ENCODE measurements at places on chromosomes 5 and 9. TPM values are rescaled to one million over a fixed set of nuclear protein-coding genes. Genes with fewer than 3 reads are reported as not detected.
A peak's percentile ranks its signal among the peaks of the same experiment; 100 is the strongest.

The FGFR4 gene
- total RNA-seq: 0.79 TPM

- peak; percentile 80 for DNase-seq
Measured at GRCh38 chr5:176541338-176542134, 4.3 kb upstream of the RNF44 start.

The S100Z gene
- total RNA-seq: not detected

- DNase-seq: peak; percentile 58
Measured at GRCh38 chr9:16154521-16155078, 601.8 kb downstream of the CCDC171 start.

The ENTREP1 gene
- 0.53 TPM for total RNA-seq

DNA sequence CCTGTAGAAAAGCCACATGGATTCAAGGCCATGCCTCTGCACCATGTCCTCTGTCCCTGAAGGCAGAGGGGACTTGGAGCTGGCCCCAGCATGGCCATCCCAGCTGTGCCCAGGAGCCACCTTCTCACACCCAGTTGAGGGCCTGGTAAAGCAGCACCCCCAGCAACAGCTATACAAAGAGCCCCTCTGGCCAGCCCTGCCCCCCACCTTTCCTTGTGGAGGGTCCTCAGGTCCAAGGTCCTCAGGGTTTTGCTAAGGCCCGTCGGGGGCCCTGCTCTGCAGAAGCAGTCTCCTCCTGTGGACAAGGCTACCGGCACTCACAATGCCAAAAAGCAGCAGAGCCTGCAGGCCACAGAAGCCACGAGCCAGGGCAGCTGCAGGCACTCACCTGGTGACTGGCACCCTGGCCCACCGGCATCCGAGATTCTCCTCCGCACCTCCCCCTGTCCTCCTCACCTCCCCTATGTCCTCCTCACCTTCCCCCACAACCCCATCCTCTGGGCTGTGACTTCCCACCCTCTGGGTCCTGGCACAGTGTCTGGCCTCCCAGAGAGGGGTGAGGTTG lies 39.9 kb upstream of the LPCAT1 start:
- DNase-seq: no peak

GRCh38 chr5:130324953-130325671 lies 420.8 kb downstream of the CHSY3 start:
- no peak for DNase-seq

The FANCC gene
- total RNA-seq: 3.4 TPM

The DDX46 gene
- 10.8 TPM for total RNA-seq
